CD14-positive monocyte (primary cell): ENCODE measurements at places on chromosomes 7 and 10. TPM values are rescaled to one million over a fixed set of nuclear protein-coding genes. Genes with fewer than 3 reads are reported as not detected.

Gene SLC13A1
- not detected for polyA plus RNA-seq

Gene ATG9B
- polyA plus RNA-seq, result 0.08 and 0.21 TPM in 2 replicates

GRCh38 chr7:132250480-132251326, 325.6 kb downstream of the PLXNA4 start:
- H3K4me3 ChIP-seq, result no peak overlapping the region
- no peak for DNase-seq
- no peaks in the 10 kb centered on the region for H3K36me3 ChIP-seq
- no peak overlapping the region for H3K27ac ChIP-seq
- H3K4me1 ChIP-seq, result no peaks in the 10 kb centered on the region
- H3K27me3 ChIP-seq, result no peaks in the 10 kb centered on the region

- H3K4me3 ChIP-seq, result no peak overlapping the region
- no peak for DNase-seq
- H3K27me3 ChIP-seq, result no peaks in the 10 kb centered on the region
- peaks cover 44% of the 10 kb centered on the region for H3K36me3 ChIP-seq
- H3K27ac ChIP-seq, result no peak overlapping the region
- peaks cover 38% of the 10 kb centered on the region for H3K4me1 ChIP-seq
Observed at GRCh38 chr7:30458311-30458710, 20.3 kb downstream of the NOD1 start.

- H3K4me1 ChIP-seq, result no peaks in the 10 kb centered on the region
- DNase-seq, result no peak
- no peak overlapping the region for H3K4me3 ChIP-seq
- no peak overlapping the region for H3K27ac ChIP-seq
- H3K27me3 ChIP-seq, result no peaks in the 10 kb centered on the region
Observed at GRCh38 chr10:16640153-16640552, 118.5 kb upstream of the C1QL3 start.

Gene GRID1
- polyA plus RNA-seq, result not detected
